Right kidney (tissue), 9 donors: ENCODE measurements at places on chromosomes 16 and 17.

DNA sequence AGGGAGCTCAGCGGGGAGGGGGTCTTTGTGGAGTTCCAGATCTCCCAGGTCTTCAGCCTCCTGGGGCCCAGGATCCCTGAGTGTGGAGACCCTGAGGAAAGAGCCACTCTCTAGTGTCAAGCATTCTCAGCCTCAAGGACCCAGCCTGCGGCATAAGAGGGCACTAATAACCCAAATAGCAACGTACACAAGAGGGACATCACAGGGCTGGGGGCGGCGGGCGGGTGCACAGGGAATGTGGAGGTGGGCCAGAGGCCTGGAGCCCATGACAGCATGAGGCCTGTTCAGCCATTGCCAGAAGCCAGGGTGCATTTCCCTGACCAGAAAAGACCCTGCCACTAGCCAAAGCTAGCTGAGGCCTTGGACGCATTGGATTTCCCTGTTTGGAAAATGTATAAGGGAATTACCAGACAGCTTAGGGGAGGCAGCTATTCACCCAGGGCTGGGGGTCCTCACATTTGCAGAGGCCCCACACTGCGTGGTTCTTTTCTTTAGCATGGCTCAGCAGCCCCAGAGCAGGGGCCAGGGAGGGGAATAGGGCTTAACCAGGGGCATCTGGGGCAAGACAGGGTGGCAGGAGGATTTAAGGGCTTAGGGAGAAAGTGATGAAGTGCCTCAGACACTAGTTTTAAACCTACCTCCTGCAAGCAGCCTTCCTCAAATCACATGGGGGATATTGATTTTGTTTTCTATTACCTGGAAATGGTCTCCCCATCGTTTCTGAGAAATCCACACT, 13.5 kb upstream of the ALOX15B start:
- no peak for DNase-seq

DNA sequence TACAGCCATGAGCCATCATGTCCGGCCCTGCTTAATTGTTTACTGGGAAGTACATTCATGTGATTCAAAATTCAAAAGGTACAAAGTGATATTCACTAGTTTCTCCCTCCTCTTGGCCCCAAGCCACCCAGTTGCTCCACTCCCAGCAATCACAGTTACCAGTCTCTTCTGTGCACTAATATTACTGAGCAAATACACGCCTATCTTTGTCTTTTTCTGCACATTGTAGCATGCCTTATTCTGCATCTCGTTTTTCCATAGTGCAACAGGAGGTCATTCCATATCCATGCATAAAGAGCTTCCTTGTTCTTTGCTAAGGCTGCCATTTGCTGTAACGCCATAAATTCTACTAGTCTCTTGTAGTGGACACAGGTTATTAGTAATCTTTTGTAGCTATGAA, 2.2 kb upstream of the ALOX15 start:
- DNase-seq = no peak

GRCh38 chr17:40541060-40541872, 24.0 kb downstream of the CCR7 start:
- no peak for DNase-seq

- no peak for DNase-seq
Measured at GRCh38 chr17:6173653-6174052, 103.5 kb downstream of the WSCD1 start.

GRCh38 chr16:81528256-81528655, 83.6 kb downstream of the CMIP start:
- no peak for DNase-seq

DNA sequence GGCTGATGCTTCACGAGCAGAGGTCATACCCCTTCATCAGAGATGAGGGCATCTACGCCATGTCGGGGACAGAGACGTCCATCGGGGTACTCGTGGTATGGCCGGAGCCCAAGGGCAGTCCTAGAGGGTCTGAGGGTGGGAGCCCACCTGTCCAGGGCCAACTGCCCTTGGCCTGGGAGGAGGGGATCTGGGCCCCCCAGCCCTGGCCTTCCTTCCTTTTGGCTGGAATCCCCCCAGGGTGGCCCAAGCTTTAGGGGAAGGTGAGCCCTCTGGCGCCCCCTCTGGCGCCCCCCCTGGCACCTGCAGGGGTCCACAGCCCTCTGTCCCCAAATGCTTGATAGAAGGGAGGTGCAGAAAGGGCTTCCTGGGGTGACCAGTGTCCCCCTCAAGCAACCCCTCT, 69.3 kb downstream of the SCNN1B start:
- DNase-seq = no peak

DNA sequence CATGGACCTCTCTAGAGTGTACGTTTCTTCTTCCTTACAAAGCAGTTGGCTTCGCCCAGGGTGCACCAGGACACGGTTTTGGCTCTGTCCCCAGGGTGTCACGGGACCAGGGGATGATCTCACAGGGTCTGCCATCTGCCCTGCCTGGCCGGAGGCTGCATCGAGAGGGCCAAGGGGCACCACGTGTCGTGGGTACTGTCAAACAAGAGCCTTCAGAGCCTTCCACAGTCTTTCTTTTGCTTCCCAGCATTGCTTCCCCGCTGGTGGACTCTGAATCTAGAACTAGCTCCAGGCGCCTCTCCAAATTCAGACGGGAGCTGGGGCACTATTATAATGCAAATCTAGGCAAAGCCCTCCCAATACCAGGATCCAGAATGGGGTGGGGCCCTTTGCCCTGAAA, 47.9 kb downstream of the MAPT start:
- DNase-seq = no peak

- DNase-seq = no peak
Measured at GRCh38 chr17:14748036-14748710, 447.3 kb downstream of the HS3ST3B1 start.

DNA sequence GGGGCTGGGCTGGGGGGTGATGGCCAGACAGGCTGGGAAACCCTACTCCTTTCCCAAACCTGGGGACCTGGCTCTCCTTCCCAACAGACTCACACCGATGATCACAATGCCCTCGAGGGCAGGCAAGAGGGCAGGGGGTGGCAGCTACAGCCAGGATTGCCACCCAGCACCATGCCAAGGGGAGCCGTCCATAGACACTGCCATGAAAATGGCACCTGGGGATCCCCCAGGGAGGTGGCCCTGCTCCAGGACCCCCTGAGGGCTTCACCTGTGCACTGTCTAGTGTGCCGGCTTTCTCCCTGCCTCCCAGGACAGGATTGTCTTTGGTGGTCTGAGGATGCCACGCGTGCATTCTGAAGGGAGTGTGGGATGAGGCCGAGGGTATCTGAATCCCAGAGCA, 24.6 kb downstream of the RPH3AL start:
- no peak for DNase-seq

DNA sequence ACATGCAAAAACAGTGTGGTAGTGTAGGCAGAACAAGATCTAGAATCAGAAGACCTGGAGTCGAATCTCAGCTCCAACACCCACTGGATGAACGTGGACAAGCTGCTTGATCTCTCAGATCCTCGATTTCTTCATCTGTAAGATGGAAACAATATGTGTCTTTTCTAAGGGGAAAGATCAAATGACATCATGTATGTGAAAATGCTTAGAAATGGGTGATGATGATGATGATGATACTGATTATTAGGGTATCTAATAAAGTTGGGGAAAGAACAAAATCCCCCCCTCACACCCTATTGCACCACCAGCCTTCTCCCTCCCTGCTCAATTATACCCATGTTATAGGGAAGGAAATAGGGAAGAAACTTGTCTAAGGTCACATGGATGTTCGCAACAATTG, 10.9 kb downstream of the DYNLL2 start:
- DNase-seq = no peak

- no peak for DNase-seq
Measured at GRCh38 chr17:2814481-2815341, 18.5 kb downstream of the RAP1GAP2 start.

GRCh38 chr17:35293151-35293847, 50.4 kb downstream of the SLFN5 start:
- no peak for DNase-seq

GRCh38 chr17:64331931-64332493, 58.6 kb downstream of the PECAM1 start:
- DNase-seq = no peak

DNA sequence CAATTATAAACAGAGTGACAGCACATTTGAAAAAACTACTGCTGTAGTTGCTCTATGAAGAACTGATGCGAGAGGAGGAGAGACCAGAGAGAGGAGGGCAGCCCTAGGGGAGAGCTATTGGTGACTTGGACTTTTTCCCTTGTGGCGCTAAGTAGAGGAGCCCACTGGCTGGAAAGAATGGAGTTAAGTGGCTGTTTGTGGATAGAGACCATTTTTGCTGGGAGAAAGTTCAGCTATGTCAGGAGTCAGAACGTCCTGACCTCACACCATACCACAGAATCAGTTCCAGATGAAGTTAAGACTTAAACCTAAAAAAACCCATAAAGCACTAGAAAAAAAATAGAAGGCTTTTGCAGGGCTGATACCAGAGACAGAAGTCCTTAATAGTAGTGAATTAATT, 2.0 kb downstream of the POLR2A start:
- no peak for DNase-seq

- peak; percentile 65 for DNase-seq
Measured at GRCh38 chr17:21463779-21464407, 87.7 kb downstream of the KCNJ12 start.

- no peak for DNase-seq
Measured at GRCh38 chr17:73187203-73187769, 5.6 kb upstream of the COG1 start.
